ENCODE measurements at places on chromosomes 6 and 20.

GRCh38 chr20:3797592-3798372 lies 1.7 kb downstream of the CDC25B start:
- peak; percentile 86 for DNase-seq

DNA sequence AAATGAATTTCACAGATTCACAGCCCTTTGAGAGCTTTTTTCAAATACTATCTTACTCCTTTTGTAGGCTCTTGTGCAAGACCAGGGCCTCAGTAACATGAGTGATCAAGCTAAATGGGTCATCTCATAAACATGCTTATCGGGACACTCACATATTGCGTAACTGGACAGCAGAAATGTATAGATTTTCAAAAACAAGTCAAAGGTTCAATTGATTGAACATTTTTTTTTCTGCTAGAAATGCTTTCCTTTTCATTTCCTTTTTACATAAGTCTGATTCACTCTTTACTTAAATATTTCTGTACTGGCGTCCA lies 8.7 kb upstream of the SALL4 start:
- DNase-seq, result no peak

GRCh38 chr6:139823099-139823807 lies 448.8 kb upstream of the CITED2 start:
- no peak for DNase-seq

- no peak for DNase-seq
These were observed 8.1 kb upstream of the LAMA2 start for GRCh38 chr6:128874863-128875262.

- no peak for DNase-seq
These were observed 1035.3 kb upstream of the GJE1 start for GRCh38 chr6:141097471-141097870.

All from T-helper 2 cell (primary cell).